ENCODE measurements at places on chromosomes 4 and X. TPM values are rescaled to one million over a fixed set of nuclear protein-coding genes. Genes with fewer than 3 reads are reported as not detected.

- peak; percentile 68 for DNase-seq
These were observed 7.8 kb upstream of the SH3TC1 start for GRCh38 chr4:8191136-8191747.

DNA sequence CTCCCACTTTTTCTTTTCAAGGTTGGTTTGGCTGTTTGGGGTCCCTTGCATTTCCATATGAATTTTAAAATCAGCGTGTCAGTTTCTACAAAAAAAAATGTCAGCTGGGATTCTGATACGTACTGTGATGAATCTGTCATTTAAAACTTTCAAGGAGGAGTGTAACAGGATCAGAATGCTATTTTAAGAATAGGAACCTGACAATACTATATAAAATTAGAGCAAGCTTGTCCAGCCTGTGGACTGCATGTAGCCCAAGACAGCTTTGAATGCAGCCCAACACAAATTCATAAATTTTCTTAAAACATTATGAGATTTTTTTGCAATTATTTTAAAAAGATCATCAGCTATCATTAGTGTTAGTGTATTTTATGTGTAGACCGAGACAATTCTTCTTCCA, 56.5 kb downstream of the TMEM164 start:
- no peak for DNase-seq

- no peak for DNase-seq
These were observed 53.2 kb upstream of the C1QTNF7 start for GRCh38 chr4:15374656-15375055.

DNA sequence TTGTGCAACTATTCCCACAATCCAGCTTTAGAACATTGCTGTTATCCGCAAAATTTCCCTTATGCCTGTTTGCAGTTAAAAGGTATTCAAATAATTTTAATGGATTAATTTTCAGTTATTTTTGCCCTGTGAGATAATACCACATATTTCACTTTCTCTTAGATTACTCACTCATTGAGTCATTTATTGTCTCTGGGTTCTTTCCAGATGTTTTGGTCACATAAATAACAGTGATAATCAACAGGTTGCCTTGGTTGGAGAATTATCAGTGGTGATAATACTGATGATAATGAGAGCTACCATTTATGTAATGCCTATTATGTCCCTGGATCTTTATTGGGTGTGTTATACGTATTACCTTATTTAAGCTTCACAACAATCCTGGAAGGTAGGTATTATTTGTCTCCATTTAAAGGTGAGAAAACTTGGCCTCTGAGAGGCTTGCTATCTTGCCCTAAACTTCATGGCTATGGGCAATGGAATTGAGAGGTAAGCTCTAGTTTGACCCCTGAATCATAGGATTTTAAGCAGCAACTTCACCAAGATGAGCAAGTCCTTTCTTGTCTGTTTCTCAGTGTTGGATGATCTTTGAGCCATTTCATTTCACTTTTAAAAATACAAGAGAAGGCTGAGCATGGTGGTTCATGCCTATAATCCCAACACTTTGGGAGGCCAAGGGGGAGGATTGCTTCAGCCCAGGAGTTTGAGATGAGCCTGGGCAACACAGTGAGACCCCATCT, 87.4 kb downstream of the KIT start:
- no peak for DNase-seq

CRMP1 gene
- total RNA-seq: not detected

- DNase-seq: peak; percentile 91
These were observed at the start of gene IDS for GRCh38 chrX:149504915-149505651. IDS (minus strand) TSS chrX:149505306; CDS start chrX:149505137, 169 bp downstream.

NPY2R gene
- not detected for total RNA-seq
